ENCODE measurements at places on chromosomes 5 and 9.

DNA sequence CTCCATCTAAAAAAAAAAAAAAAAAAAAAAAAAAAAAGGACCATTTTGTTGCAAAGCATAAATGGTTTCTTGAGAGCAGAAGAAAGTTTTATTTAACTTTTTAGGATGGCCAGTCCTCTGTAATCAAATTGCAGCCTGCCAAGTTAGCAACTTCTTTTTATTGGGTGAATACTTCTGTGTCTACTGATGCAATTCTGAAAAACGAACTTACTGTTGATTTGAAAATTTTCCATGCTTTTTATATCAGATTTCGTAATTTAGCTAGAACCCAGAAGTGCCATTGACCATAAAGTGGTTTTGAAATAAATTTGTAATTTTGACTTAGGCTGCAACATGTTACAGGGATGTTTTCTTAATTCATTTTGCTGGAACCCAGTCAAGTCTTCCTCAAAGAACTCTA lies 269.1 kb upstream of the ACTBL2 start:
- DNase-seq = no peak

GRCh38 chr9:110947491-110948044 lies 90.7 kb downstream of the LPAR1 start:
- DNase-seq = no peak

DNA sequence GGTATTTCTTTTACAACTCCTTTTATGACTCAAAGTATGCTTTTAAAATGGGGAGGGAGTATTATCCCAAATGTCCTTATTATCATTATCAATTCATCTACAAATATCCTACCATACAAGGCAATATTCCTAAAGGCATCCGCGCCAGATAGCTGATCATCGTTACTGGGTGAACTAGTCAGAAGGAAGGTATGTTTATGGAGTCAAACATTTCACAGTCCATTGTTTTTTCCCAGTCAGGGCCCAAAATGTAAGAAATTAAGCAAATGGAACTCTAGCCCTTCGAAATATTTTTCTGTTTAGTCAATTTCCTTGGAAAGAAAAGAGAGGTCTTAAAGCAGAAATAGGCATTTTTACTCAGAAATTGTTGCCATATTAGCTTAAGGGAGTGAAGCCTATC lies 188.5 kb upstream of the CCNG1 start:
- no peak for DNase-seq

- DNase-seq = no peak
Measured at GRCh38 chr5:113092683-113093082, 116.1 kb downstream of the DCP2 start.

DNA sequence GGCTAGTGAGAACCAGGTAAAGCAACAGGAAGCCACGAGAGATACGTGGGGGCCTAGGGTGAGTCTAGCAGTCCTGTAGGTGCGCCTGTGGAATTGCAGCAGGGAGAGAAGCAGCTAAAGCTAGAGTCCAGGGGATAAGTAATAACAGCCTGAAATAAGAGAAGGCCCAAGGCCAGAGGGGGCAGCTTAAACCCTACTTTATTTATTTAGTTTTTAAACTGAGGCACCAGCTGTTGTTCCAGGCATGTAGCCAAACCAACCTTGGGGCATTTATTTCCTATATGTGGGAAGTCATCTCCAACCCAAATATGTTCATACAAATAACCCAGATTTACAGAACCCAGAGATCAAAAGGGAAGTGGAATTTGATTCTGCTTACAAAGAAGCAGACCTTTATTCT lies 93.5 kb downstream of the GLDC start:
- no peak for DNase-seq
